ENCODE measurements at places on chromosomes 5 and 9.

- no peak for DNase-seq
Measured at GRCh38 chr5:172052450-172053236, 46.2 kb upstream of the FBXW11 start.

- DNase-seq: no peak
Measured at GRCh38 chr5:110803467-110804326, 64.9 kb downstream of the SLC25A46 start.

GRCh38 chr5:2139478-2139877 is 256.8 kb upstream of the IRX4 start:
- no peak for DNase-seq

GRCh38 chr5:156783092-156783491 is 67.0 kb upstream of the PPP1R2B start:
- no peak for DNase-seq

DNA sequence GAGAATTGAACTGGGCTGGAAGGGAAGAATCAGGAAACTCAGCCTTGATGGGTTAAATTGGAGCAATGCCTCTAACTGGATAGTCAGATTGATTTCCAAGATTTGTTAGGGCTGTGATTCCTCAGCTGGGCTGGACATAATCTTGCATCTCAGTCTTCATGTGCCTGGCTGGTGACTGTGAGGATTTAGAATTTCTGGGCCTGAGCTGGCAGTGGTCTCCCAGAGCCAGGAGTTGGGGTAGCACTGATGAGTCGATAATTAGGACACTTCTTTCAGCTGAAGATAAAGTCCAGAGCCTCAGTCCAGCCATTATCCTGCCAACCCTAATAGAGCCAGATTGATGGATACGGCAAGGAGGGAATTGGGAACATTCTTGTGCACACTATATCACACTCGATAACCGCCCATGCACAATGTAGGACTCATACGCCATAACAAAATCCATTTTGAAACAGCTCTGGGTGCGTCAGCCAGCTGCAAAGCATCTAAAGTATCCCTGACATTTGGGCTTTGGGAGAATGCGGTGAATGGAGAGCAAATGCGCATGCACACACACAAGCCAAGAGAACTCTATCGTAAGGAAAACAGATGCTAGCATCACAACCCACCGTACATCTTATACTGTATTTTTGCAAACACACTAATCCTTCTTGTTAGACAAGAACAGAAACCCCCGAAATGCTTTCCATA is 405.1 kb upstream of the KLF4 start:
- no peak for DNase-seq

GRCh38 chr5:38403406-38403805 is 145.0 kb downstream of the EGFLAM start:
- DNase-seq: no peak

DNA sequence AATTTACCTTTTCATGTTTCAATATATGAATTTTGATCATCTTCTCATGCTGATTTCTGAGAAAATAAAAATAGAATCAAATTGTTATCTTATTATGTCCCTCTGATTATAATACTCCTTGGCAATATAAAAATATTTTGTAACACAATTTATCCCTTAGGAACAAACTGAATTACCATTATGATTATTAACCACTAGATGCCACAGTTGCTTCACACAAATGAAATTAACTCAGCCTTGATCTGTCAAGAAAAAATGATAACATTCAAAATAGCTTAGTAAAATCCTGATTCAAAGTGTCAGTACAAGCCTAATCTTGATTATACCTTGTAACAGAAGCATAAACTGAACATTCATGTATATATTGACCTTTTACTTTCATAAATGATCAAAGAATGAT is 4.8 kb upstream of the CHSY3 start:
- no peak for DNase-seq

- DNase-seq: no peak
Measured at GRCh38 chr9:130937146-130938076, 1.6 kb downstream of the FIBCD1 start.

- DNase-seq: no peak
Measured at GRCh38 chr9:83582029-83582428, 40.9 kb upstream of the IDNK start.

DNA sequence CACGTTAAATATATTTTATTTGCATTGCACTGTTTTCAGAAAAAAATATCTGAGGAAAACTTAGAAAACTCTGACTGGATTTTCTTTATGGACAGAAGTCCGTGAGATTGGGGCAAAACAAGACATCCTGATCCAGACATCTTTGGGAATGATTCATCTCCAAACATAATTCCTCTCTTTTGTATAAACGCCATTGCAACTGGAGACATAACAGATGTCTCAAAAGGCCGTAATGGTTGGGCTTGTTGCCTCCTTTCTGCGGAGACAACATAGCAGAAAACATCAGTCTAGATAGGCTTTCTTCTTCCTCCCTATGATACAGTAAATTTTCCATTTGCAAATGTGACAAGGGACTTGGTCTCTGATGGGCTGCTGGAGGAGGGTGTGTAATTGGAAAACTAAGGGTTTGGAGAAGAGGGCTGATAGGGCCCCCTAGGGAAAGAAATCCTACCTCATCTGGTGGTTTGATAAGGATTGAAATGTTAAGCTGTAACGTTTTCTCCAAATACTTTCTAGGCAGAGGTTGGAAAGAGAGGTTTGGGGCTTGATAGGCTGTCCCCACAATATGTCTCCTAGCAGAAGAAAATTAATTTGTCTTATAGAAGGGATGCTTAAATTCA is 631.5 kb upstream of the ST8SIA4 start:
- DNase-seq: no peak

- peak; percentile 88 for DNase-seq
Measured at GRCh38 chr9:124011460-124012301, at the start of gene LHX2. Gene LHX2, plus strand, starts transcription at chr9:124011768. Its CDS starts 581 bp downstream, at chr9:124012349.

Data from GM13977 (cell line).